ENCODE measurements at places on chromosomes 11 and 22. TPM values are rescaled to one million over a fixed set of nuclear protein-coding genes. Genes with fewer than 3 reads are reported as not detected.

Gene EEF1G
- 1,113 TPM for total RNA-seq

Gene PLEKHA7
- 0.13 TPM for total RNA-seq

Gene MYOD1
- not detected for total RNA-seq

Gene SEC14L2
- 38.5 TPM for total RNA-seq

Gene TRPC6
- not detected for total RNA-seq

Gene HEPHL1
- not detected for total RNA-seq

Gene KCNC1
- not detected for total RNA-seq

Gene CEP164
- 33.5 TPM for total RNA-seq

Gene GRM5
- total RNA-seq: 0.13 TPM

Gene NRXN2
- not detected for total RNA-seq

Gene PKDREJ
- under 0.01 TPM for total RNA-seq

Gene MIOX
- not detected for total RNA-seq

Gene OR2AT4
- not detected for total RNA-seq

Gene NPAS4
- total RNA-seq: not detected

Gene OR9G1
- not detected for total RNA-seq

Gene MMP8
- total RNA-seq: not detected

Gene SLC22A8
- not detected for total RNA-seq

Gene CDC42BPG
- total RNA-seq: 0.22 TPM

Gene IFITM1
- 10.0 TPM for total RNA-seq

Gene MMP27
- total RNA-seq: not detected

Gene MPPED2
- total RNA-seq: not detected

Gene DCDC1
- under 0.01 TPM for total RNA-seq

Gene POU2F3
- total RNA-seq: not detected

Gene TPCN2
- 11.7 TPM for total RNA-seq

Gene GPR83
- total RNA-seq: not detected

Gene FREY1
- 0.93 TPM for total RNA-seq

Gene HOATZ
- not detected for total RNA-seq

Gene SLC43A3
- 120 TPM for total RNA-seq
